ENCODE measurements at places on chromosomes 11 and 22.
A peak's percentile ranks its signal among the peaks of the same experiment; 100 is the strongest.

DNA sequence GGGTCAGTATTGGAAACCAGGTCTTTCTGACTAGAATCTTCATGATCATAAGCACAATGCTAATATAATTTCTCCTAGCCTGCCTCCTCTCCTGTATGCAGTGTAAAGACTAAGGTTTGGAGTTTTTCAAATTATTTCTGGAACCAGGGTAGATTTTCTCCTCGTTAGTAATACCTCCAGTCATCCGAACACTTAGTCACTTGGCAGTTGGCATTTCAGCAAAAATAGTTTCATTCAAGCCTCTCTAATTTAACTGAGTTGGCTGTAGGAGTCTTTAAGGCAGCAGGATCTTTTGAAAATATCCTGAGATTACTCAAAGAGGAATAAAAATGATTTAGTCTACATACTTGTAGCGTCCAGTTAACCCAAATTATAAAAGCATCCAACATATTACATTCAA is 6.3 kb downstream of the TYR start:
- DNase-seq: no peak

DNA sequence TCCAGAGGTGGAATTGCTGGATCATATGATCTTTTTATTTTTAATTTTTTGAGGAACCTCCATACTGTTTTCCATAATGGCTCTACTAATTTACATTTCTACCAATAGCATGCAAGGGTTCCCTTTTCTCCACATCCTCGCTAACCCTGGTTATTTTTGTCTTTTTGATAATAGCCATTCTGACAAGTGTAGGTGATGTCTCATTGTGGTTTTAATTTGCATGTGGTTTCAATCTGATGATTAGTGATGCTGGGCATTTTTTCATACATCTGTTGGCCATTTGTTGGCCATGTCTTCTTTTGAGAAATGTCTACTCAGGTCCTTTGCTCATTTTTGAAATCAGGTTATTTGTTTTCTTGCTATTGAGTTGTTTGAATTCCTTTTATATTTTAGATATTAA is 15.4 kb upstream of the OR4D5 start:
- DNase-seq: no peak

DNA sequence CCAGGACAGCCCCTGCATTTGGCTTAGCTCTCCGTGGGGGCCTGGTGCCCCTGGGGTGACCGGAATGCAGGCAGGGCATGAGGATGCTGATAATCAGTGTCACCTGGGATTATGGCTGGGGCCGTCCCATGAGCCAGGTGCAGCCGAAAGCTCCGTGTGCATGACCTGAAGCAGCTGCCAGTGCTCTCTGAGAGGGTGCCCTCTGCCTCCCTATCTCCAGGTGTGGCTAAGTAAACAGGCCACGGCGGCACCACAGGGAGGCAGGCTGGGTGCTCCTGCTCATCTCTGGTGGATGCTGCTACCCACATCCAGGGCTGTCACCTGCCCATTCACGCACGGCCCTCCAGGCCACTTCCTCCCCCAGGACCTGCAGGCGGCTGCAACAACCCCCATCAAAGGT is 29.8 kb downstream of the DUSP8 start:
- DNase-seq: peak; percentile 98

DNA sequence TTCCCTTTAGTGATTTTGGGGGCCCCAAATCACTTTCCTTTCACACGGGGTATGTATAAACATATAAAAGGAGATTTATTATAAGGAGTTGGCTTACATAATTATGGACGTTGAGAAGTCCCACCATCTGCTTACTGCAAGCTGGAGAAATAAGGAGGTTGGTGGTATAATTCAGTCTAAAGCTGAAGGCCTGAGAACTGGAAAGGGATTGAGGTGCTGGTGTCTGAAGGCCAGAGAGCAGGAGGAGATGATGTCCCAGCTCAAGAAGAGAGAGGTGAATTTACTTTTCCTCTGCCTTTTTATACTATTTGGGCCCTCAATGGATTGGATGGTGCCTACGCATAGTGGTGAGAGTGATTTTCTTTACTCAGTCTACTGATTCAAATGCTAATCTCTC is 1.3 kb upstream of the ZNF202 start:
- DNase-seq: no peak

DNA sequence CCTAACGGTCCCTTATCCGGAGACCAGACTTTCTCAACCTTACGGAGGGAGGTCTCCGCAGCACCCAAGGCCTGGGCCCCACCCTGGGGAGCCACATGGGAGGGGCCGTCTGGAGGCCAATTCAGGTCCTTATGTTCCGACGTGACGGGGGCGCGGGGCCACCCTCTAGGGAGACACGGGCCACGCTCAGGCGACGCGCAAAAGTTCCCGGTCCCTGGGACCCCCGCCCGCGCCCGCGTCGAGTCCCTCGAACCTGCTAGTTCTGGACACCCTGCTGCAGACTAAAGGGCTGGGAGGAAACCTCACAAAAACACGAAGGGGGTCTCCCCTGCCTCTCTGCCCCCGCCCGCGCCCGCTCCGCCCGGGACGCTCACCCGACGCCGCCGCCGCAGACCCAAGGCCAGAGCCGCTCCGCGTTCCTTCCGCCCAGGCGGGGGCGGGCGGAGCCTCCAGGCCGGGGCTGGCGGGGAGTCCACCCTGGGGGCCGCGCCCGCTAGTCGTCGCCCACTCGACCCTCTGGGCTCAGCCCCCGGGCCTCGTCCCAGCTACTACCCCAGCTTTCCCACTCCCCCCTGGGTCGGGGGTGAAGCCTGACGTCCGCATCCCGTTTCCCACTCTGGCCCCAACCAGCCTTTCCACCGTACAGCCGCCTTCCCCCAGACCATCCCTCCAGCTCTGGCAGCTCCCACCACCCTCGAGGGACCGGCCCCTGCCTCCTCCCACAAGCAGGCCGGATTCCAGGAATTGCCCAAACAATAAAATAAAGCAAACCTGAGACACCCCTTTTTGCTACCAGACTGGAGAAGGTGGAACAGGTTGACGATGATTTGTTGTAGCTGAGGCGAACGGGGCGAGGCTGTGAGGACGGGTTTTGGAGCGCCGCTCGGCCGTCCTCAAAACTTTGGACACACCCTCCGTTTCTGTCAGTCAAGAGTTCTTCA is 2.7 kb downstream of the RNH1 start:
- no peak for DNase-seq
